Progenitor cell of endocrine pancreas (in vitro differentiated cells): ENCODE measurements at places on chromosomes 3 and 15.

GRCh38 chr3:96331341-96331740 is 483.1 kb upstream of the EPHA6 start:
- no peak for DNase-seq

DNA sequence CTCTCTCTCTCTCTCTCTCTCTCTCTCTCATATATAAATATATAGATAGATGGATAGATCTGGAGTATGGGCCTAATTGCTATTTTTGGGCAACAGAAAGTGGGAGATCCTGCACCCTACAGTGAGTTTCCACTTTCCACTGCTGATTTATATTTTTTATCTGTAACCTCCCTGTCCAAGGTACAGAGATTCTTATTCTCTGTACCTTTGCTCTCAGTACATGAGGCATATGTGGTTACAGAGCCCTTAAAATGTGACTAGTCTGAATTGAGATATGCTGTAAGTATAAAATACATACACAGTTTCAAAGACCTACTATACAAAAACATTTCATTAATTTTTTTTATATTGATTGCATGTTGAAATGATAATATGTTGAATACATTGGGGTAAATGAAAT is 51.1 kb upstream of the FOXP1 start:
- DNase-seq = no peak

GRCh38 chr3:193589616-193590015 is 3.4 kb upstream of the OPA1 start:
- DNase-seq = no peak

DNA sequence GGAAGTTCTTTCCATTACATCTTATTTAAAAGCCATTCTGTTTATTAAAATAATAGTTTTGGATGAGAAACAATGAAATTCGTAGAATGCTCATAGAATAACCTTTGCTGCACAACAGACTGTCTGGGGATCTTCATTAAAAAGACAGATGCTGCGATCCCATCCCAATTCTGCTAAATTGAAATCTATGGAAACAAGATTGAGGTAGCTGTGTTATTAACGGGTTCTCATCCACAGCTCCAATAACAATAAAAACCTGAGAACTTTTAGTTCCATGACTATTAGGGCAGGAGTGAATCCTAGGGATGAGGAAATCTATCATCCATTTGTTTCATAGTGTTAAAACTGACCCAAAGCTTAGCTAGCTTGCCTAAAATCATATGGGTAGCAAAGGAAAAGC is 2.5 kb upstream of the GJD2 start:
- DNase-seq = no peak

GRCh38 chr3:101913168-101913567 is 63.9 kb downstream of the NFKBIZ start:
- no peak for DNase-seq

DNA sequence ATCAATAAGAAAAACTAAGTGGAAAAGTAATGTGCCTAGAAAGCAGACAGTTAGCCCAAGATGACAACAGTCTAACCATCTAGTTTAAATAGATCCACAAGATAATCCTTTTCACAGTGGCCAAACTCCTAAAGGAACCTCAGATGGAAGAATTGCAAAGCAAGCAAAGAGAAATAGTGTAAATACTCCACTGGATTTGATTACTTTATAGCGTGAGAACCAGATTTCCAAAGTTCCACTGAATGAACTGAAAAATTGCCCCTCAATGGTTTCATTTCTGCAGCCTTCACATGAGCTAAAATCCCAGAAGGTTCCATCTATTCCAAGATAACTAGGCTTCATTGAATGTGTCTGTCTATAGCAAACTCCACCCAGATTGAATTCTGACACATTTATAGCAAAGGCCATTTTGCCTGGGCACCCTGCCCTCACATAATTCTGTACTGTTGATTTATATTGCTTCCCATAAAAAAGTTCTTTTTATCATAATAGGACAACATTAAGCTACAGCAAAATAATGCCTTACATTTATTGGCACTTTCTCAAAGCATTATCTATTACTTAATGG is 129.7 kb upstream of the THBS1 start:
- no peak for DNase-seq

- DNase-seq = no peak
These were observed 522.6 kb upstream of the SEMA6D start for GRCh38 chr15:47194718-47195117.

GRCh38 chr3:128490650-128490914 is 2.4 kb downstream of the GATA2 start:
- no peak for DNase-seq

GRCh38 chr3:180947761-180948390 is 35.4 kb downstream of the FXR1 start:
- no peak for DNase-seq

DNA sequence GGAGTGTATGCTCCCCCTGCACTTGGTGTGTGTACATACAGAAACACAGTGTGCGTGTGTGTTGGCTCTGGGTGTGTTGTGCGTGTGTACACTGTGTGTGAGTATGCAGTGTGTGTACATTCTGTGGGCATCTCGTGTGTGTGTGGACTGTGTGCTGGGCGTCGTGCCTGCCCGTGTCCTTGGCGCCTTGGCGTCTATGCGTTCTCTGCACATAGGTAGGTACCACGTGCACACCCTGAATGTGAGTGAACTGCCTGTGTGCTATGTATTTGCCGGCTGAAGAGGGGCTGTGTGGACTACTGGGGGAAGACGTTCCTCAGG is 481 bp upstream of the ECE2 start:
- DNase-seq = no peak

DNA sequence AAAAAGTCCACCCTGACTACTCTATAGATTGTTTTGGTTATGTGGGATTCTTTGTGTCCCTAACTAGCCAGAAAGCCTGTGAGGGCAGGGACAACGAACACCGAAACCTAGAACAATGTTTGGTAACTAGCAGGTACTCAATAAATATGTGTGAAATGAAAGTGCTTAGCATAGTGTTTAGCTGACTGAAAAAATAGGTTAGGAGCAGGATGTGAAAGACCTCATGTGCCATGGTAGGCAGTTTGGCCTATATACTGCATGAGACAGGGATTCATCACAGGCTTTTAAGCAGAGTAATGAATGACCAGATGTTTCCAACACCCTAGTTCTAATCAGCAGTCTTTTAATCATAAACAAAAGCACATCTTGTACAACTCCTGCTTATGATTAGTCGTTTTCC is 64.2 kb downstream of the MYO5A start:
- no peak for DNase-seq

DNA sequence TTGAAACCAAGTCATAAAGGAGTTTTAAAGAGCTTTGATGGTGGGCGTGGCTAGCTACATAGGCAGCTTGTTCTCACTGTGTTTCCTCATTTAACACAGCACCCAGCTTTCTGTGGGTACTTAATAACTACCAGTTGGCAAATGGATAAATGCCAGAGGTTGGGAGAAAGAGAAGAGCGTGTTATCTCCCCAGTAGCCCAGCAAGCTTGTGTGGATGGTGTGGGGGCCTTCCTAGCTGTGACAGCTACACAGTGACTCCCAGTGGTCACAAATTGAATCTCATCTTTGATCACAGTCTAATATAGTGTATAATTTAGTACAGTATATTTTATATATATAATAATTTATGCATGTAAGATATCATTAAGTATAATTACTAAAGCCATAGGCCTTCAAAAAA is 984.1 kb downstream of the EPHA3 start:
- DNase-seq = no peak

DNA sequence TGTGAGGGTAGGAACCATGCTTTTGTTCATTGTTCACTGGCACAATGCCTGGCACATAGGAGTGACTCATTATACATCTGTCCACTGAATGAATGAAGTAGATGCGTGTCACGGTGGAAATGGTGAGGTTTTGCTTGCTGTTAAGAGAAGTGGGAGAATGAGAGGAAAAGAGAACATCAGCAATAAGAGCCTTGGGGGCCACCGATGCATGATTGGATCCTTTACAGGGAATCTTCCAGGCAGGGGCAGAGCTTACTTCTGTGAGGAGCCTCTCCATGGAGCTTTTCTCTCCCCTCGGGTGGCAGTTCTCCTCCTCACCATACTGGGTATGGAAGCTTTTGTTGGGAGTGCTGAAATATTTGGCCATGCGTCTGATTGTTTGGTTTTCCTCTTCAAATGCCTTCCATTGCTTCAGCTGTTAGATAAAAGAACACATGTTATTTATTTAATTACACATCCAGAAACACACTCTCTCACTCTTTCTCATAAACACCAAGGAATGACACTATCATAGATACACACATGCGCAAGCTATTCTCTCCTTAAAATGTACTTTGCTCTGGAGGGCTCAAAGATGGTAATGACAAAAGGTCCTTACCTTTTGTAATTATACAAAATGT is 78.9 kb upstream of the GSK3B start:
- DNase-seq = no peak

DNA sequence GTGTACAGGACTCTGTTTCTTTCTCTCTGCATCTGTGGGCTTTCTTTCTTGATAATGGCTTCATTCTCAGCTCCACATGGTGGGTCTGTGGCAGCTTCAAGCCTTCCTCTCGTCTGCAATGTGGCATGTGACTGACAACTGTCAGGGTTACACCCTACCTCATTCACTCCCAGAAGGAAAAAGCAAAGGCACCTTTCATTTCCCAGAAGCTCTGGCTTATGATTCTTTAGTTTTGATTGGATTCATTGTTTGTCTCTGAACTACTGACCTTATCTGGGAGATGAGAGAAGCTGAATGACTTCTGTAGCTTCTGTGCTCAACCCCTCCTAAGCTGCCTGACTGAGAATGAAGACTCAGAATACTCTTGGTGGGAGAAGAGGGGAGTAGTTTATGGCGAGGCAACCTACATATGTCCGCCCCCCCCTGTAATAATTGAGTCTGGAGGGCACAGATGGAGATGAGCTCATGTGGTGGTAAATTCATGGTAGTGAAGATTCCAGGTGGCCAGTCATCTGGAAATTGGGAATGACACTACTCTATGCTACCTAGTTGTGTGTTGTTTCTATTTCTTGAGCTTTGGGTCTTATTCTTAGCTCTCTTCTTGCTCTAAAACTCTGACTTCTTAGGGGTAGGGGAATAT is 38.4 kb downstream of the KCNAB1 start:
- DNase-seq = no peak

DNA sequence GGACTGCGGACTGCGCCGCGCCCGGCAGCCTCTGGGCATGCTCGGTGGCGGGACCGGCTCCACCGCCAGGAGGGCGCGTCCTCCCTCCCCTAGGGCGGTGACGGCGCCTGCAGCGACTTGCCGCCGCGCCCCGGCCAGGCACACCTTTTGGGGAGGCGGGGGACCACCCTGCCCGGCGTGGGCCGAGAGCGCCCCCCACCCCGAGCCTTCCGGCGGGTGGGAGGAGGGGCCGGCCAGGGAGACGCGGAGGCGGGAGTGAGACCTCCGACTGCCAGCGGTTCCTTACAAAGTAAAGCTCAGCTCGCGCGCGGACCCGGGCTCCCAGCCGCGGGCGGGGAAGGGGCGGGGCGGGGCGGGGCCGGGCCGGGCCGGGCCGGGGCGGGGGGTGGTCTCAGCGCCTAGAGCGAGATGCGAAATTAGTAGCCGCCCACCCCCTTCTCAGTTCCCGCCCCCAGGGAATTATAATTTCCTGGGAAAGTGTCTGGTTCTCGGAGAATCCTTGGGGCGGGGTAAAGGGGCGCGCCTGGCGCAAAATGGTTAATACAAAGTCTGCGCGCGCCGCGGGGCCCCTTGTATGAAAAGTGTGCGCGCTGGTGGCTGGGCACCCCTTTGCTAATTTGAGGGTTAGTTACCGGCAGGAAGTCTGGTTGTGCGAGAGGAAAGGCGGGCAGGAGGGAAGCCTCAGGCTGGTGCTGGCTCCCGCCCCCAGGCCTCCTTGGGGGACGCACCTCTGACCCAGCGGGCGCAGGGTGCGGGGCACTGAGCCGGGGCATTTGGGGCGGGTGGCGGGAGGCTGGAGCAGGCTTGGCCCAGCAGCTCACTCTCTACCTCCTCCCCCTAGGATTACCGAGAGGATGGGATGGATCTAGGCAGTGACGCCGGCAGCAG is 224.8 kb upstream of the IL12A start:
- peak; percentile 58 for DNase-seq

- DNase-seq = no peak
These were observed 284.5 kb upstream of the ROBO1 start for GRCh38 chr3:80052271-80052670.

DNA sequence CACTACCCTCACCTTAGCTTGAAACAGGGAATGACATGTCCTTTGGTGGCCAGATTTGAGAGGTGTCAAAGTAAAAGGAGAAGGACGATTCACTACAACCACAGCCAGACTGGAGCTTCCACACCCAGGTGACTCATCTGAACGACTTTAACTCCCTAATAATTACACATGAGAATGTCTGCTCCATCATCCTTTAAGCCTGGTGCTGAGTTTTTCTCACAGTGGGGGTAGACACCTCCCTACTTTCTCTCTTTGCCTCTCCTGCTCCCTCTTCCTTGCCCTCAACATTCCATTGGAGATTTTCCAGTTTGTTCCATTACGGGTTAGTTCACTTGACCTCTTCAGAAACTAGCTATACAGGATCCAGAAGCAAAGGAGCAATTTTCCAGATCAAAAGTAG is 154.3 kb upstream of the BHLHE40 start:
- no peak for DNase-seq

- DNase-seq = no peak
These were observed 122.0 kb upstream of the PROK2 start for GRCh38 chr3:71906976-71907375.

- no peak for DNase-seq
These were observed 1.7 kb upstream of the RARB start for GRCh38 chr3:25426408-25426807.

- DNase-seq = no peak
These were observed 187.1 kb upstream of the STT3B start for GRCh38 chr3:31345581-31345980.

DNA sequence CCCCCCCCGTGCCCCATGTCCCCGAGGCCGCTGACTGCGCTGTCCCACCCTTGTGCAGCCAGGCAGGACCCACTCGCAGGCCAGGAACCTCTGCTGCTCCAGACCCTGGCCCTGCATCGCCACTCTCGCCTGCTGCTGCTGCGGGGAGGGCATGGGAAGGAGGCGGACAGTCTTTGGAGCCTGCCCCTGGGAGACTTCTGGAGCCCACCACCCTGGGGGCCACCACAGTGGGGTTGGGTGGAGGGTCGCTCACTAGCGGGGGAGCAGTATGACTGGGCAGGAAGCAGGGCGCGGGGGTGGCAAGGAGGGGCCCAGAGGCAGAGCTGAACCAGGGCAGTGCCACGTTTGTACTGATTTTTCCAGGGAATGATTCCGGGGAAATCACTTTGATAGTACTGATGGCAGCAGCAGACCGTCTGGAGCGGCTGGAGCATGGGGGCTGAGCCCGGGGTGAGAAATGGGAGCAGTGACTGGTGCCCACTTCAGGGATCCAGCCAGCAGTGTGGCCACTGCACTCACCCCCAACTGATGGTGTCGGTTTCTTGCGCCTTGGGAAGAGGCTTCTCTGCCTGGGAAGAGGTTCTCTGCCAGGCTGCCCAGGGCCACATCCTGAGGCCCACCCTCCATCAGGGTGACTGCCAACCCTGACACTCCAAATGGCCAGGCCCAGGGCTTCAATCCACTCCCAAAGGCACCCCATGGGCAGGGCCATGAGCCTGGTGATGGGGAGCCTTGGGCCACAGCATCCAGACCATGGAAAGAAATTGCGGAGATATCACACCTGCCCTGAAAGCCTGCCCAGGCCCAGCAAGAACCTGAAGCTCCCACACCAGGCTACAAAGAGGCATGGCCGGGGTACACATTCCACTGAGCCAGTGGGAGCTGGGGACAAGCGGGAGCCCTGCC is 53.7 kb downstream of the LSAMP start:
- no peak for DNase-seq

GRCh38 chr3:52232279-52233107 is 6.5 kb downstream of the TWF2 start:
- no peak for DNase-seq

GRCh38 chr3:144073698-144074097 is 102.1 kb downstream of the DIPK2A start:
- DNase-seq = no peak

GRCh38 chr15:101458908-101459578 is 30.5 kb downstream of the PCSK6 start:
- DNase-seq = no peak
